ENCODE measurements at places on chromosomes 6 and 20.

GRCh38 chr6:57224769-57225515 lies 2.8 kb upstream of the RAB23 start:
- no peaks in the 10 kb centered on the region for H3K27me3 ChIP-seq
- DNase-seq, result no peak
- H3K36me3 ChIP-seq, result no peaks in the 10 kb centered on the region

DNA sequence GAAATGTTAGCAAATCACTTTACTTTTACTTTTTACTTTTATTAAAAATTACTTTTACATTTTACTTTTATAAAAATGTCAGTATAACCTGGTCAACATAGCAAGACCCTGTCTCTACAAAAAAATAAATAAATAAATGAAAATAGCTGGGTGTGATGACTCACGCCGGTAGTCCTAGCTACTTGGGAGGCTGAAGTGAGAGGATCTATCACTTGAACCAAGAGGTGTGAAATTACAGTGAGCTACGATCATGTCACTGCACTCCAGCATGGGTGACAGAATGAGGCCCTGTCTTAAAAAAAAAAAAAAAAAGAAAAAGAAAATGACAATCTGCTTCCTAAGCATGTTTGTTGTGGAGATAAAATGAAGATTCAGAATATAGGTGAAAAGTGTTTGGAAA lies 31.0 kb upstream of the FBXO30 start:
- DNase-seq, result no peak
- no peak overlapping the region for H3K4me3 ChIP-seq
- no peaks in the 10 kb centered on the region for H3K4me1 ChIP-seq
- no peak overlapping the region for H3K27ac ChIP-seq
- no peaks in the 10 kb centered on the region for H3K27me3 ChIP-seq
- no peaks in the 10 kb centered on the region for H3K36me3 ChIP-seq

- H3K4me1 ChIP-seq, result no peaks in the 10 kb centered on the region
- H3K27me3 ChIP-seq, result no peaks in the 10 kb centered on the region
- H3K27ac ChIP-seq, result no peak overlapping the region
- H3K36me3 ChIP-seq, result no peaks in the 10 kb centered on the region
Measured at GRCh38 chr6:10676403-10676802, 18.0 kb downstream of the C6orf52 start.

GRCh38 chr20:20334489-20334888 lies 33.4 kb upstream of the INSM1 start:
- no peak overlapping the region for H3K27ac ChIP-seq
- H3K36me3 ChIP-seq, result no peaks in the 10 kb centered on the region
- H3K4me1 ChIP-seq, result no peaks in the 10 kb centered on the region
- no peaks in the 10 kb centered on the region for H3K27me3 ChIP-seq
- H3K4me3 ChIP-seq, result no peak overlapping the region
- DNase-seq, result no peak

GRCh38 chr6:30508890-30509736 lies 19.8 kb downstream of the HLA-E start:
- no peak overlapping the region for H3K4me3 ChIP-seq
- no peaks in the 10 kb centered on the region for H3K36me3 ChIP-seq
- no peaks in the 10 kb centered on the region for H3K4me1 ChIP-seq
- H3K27me3 ChIP-seq, result no peaks in the 10 kb centered on the region
- DNase-seq, result no peak
